Mesenteric fat pad (tissue), 1 donor: ENCODE measurements at places on chromosomes 1 and 21. TPM values are rescaled to one million over a fixed set of nuclear protein-coding genes. Genes with fewer than 3 reads are reported as not detected.

DNA sequence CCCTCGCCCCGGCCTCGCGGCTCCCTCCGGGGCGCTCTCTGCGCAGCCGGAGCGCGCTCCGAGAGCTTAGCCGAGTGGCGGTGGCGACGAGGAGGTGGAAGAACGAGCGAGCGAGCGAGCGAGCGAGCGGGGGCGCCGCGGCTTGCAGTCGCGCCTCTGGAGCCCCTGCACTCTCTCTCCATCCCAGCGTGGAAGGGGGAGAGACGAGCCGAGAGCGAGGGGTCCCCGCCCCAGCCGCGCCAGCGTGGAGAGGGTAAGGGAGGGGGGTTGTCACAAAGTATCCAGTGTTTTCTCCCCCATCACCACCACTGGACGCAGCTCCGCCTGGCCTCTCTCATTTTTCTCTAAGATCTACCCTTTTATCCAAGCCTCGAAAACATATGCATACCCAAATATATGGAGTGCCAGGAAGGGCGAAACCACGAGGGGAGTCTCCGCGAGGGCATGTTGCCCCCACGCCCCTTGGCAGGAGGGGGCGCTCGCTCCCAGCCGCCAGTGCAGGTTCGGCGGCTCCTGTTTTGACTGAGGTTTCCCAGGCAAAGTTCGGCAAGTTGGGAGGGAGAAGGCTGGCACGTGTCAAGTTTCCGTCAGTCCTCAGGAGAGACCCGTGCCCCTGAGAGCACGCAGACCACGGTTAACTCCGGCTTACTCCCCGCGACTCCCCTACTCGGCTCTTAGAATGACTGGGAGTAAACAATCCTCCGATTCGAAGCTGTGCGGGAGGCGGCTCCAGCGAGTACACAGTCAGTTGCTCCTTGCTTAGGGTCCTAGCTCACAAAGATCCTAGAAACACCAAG lies 569 bp upstream of the DAB1 start:
- DNase-seq, result no peak

DNA sequence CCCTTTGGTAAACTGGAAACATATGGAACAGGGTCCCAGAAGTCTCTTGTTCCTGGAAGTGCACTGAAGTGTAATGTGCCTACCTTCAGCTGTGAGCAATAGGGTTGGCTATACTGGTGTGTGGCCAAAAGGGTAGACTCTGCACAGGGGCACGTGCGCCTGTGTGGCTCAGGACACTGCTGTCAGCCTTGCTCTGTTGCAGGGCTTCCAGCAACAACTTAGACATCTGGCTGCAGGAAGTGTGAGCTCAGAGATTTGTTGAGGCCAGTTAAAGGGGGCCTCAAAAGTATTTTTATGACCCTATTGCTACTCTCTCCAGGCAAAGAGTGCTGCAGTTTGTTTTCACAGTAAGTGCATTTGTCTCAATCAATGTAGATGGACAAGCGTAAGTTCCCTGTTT lies 7.5 kb downstream of the CTPS1 start:
- DNase-seq, result no peak

DNA sequence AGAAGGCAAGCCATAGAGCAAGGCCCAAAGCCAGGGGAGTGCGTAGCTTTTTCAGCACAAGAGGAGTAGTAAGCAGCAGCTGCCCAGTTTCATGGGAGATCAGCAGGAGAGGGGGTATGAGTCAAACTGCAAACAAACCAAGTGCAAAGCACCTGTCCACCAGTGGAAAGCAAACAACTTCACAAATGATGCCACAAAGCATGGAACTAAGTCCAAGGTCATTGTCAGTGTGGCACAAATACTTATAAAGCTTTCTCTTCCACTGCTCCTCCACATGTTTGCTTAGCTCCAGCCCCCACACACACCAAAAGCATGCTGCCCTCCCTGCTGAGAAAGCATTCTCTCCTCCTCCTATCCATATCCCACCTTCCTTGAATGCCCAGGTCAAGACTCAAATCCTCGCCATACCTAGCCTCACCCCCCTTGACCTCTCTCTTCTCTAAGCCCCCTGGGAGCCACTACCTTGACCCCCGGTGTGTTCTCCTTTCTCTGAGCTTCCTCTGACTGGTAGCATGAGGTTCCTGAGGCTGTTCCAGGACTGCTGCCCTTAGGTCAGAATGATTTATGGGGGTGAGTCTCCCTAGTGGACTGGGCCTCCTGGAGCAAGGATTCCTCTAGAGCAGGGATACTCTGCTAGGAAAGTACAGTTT lies 70.4 kb downstream of the DMAP1 start:
- no peak for DNase-seq

GRCh38 chr1:82366689-82367088 lies 566.0 kb downstream of the ADGRL2 start:
- DNase-seq, result no peak

- DNase-seq, result no peak
Measured at GRCh38 chr1:178725466-178726086, 532 bp downstream of the RALGPS2 start.

DNA sequence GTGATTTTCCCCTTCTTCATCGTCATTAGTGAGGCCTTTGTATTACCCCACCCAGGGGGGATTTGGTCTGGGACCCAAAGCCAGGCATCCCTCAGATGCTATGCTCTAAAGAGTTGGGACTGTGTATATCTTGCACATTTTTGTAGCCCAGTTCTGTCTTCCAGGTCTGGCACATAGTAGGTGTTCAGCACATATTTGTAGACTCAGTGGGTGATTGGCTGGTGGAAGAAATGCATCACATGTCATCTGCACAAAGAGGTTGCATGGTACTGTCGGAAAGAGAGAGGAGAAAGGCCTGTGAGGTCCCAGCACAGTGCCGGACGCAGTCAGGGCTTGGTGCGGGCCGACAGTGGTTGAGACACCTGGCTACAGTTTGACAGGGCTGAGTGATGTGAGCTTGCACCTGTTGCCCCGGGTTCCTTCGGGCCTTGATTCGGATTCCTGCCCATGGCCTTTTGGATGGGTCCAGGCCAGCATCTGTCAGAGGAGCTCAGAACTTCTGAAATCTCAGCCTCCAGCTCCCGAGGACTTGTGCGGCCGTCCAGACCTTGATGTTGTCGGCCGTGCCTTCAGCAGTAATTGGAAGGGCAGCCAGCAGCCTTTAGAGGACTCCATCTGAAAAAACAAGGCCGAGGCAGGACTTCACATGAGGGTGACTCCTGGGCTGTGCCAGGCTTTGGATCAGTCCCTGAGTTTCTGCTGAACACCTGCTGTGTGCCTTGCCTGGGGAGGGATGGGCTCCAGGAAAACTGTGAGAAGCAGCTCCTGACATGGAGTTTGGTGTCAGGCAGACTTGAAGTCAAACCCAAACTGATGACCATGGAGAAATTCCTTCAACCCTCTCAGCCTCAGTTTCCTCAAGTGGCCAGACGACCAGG lies 40.9 kb upstream of the PADI1 start:
- DNase-seq, result no peak

- no peak for DNase-seq
Measured at GRCh38 chr21:32538147-32538792, 47.1 kb downstream of the TCP10L start.

DNA sequence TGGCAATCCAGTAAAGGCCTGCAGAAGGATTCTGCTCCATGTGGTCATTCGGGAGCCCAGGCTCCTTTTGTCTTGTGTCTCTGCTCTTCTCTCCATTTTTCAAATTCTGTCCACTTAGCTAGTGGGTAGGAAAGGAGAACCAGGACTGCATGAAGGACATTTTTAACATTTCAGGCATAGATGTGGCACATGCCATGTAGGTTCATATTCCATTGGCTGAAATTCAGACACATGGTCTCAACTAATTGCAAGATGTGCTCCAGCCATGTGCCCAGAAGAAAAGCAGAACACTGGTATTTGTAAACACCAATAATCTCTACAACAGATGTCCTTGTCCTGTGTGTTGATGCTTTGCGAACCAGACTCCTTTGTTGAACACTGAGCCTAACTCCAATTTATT lies 85.2 kb upstream of the WLS start:
- no peak for DNase-seq

GRCh38 chr1:62107923-62108322 lies 86.7 kb upstream of the L1TD1 start:
- DNase-seq, result no peak

- no peak for DNase-seq
Measured at GRCh38 chr1:110637475-110637874, 31.3 kb upstream of the KCNA2 start.

DNA sequence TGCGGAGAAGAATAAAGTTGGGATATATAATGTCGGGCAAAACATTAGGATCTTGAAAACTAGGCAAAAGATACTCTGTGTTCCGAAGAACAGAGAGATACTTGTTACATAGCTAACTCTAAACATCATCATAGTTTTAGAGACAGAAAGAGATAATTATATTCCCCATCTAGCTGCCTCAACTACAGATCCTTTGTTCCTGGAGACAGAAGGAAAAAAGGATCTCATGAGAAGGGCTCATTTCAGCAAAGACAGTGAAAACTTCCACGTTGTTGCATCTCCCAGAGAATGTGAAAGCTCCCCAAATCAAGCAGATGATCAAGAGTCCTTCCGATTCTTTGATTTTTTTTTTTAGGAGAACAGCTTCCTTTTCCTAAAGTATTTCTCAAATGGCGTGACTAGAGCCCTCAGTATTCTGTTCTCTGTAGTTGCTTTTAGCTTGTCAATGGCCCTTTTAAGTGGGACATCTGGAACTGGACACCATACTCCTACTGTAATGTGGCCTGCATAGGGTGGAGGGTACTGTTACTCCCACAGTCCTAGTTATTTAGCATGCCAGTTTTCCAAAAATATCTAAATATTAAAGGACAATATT lies 1048.2 kb downstream of the TTLL7 start:
- DNase-seq, result no peak

GRCh38 chr1:101005183-101005582 lies 20.4 kb downstream of the DPH5 start:
- no peak for DNase-seq

OR2T6 gene
- total RNA-seq, result not detected

ENAH gene
- 51.9 TPM for total RNA-seq

RHBG gene
- not detected for total RNA-seq

TMCC2 gene
- 1.1 TPM for total RNA-seq

F5 gene
- 3.8 TPM for total RNA-seq

DTL gene
- 0.16 TPM for total RNA-seq

FMN2 gene
- total RNA-seq, result 0.48 TPM

TRIM58 gene
- 0.96 TPM for total RNA-seq

BLACAT1 gene
- not detected for total RNA-seq

ESRRG gene
- 1.9 TPM for total RNA-seq
